Stimulated activated CD4-positive, alpha-beta T cell treated with anti-CD3 and anti-CD28 coated beads, Interleukin-1b, Interleukin-23, amount 100 ng/mL, for 4 hours (primary cell): ENCODE measurements at places on chromosomes 4 and X.

DNA sequence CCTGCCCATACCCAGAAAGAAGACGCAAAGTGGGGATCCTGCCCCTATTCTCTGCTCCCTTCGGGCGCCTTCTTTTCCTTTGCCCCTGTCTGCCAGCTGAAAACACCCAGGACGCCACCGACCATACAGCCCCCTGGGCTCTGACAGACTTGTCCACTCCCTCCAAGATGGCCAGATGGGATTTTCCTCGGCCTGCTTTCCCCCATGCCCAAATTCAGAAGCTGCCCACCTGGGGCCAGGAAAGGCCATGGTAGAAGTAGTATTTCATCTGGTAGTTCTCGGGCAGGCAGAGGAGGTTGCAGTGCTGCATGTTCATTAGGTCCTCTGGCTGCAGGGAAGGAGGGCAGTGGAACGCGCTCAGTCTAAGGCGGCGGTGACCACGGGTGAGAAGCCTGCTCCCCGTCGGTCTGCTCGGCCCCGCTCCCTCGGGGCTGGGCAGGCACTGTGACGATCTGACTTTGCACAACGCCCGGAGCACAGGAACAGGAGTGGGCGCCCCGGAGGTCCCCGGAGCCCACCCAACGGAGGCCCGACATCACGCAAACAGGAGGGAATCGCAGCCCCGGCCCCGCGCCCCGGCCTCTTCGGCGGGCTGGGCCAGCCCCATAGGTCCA lies 582 bp downstream of the NAA10 start:
- no peak for DNase-seq

DNA sequence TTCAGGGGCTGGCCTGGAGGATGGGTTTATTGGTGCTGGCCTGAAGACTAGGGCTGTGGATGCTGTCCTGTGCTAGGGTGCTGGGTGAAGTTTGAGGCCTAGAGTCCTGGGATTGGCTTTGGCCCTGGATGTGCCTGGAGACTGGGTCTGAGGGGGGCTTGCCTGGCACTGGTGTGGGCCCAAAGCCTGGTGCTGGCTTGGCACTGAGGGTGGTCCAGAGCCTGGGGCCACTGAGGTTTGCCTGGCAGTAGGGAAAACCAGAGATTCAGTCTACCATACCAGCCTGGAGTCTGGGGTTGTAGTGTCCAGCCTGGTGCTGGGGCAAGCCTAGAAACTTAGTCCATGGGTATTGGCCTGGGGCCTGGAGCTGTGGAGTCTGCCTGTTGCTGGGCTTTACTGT lies 16.6 kb downstream of the BMP15 start:
- no peak for DNase-seq

- DNase-seq, result no peak
These were observed 440.2 kb downstream of the PRR32 start for GRCh38 chrX:127259742-127260141.

DNA sequence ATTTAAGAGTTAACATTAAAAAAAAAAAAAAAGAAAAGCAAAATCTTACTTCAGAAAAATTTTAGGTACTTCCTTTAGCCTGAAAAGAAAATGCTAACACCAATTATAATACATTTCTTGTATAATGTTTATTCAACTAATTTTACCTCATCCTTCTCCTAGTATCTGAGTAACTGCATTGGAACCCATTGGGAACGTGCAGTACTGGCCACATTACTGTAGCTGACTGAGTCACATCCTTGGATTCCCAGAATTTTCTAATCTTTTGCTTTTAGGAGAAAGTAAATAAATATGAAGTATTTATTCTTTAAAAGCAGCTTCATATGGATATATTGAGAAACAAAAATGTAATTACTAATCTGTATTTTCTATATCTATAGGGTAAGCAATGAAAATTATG lies 82.6 kb upstream of the SLITRK2 start:
- DNase-seq, result no peak

DNA sequence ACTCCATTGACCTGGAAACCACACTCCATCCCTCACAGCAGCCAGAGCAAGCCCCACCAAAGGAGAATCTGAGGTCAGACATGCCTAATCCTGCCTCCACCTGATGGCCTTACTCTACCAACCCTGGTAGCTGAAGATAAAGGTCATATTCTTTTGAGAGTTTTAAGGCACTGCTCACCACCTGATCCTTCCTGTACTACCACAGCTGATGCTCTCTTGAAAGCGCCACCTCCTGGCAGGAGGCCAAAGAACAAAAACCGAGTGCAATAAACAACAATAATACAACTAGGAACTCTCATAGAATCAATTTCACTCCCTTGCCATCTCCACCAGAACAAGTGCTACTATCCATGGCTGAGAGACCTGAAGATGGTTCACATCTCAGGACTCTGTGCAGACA lies 301.6 kb downstream of the NAF1 start:
- DNase-seq, result no peak

DNA sequence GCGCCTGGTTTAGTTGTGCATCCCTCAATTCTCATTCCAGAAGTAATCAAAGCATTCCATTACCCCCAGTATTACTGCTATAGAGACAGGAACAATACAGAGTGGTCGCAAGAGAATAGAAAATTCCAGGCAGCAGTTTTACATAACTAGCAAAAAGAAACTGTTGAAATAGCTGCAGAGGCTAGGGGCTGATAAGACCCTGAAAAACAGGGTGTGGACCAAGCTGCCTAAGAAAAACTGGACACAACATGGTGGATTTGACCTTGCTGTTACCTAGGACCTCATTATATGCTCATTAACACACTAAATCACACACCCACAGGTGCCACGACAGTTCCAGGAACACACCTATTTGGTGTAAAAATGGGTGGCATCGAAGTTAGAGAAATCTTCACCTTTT lies 15.4 kb downstream of the EPGN start:
- no peak for DNase-seq

GRCh38 chrX:115949900-115950822 lies 220.4 kb upstream of the AGTR2 start:
- DNase-seq, result peak; percentile 5

DNA sequence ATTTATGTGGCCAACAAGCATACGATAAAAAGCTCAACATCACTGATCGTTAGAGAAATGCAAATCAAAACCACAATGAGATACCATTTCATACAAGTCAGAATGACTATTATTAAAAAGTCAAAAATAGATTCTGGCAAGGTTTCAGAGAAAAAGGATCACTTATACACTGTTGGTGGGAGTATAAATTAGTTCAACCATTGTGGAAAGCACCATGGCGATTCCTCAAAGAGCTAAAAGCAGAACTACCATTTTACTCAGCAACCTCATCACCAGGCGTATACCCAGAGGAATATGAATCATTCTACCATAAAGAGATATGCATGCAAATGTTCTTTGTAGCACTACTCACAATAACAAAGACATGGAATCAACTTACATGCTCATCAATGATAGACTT lies 478.7 kb upstream of the GALNTL6 start:
- DNase-seq, result no peak

GRCh38 chr4:3655963-3656362 lies 110.2 kb upstream of the ADRA2C start:
- no peak for DNase-seq

- no peak for DNase-seq
These were observed 46.4 kb downstream of the KDR start for GRCh38 chr4:55078987-55079386.

GRCh38 chrX:103343105-103343504 lies 13.1 kb downstream of the TCEAL7 start:
- peak; percentile 8 for DNase-seq

- DNase-seq, result no peak
These were observed 56.3 kb downstream of the PKD2 start for GRCh38 chr4:88063634-88064296.

GRCh38 chr4:102733084-102733483 lies 27.7 kb downstream of the MANBA start:
- no peak for DNase-seq

GRCh38 chrX:22686138-22686541 lies 313.6 kb upstream of the DDX53 start:
- no peak for DNase-seq

DNA sequence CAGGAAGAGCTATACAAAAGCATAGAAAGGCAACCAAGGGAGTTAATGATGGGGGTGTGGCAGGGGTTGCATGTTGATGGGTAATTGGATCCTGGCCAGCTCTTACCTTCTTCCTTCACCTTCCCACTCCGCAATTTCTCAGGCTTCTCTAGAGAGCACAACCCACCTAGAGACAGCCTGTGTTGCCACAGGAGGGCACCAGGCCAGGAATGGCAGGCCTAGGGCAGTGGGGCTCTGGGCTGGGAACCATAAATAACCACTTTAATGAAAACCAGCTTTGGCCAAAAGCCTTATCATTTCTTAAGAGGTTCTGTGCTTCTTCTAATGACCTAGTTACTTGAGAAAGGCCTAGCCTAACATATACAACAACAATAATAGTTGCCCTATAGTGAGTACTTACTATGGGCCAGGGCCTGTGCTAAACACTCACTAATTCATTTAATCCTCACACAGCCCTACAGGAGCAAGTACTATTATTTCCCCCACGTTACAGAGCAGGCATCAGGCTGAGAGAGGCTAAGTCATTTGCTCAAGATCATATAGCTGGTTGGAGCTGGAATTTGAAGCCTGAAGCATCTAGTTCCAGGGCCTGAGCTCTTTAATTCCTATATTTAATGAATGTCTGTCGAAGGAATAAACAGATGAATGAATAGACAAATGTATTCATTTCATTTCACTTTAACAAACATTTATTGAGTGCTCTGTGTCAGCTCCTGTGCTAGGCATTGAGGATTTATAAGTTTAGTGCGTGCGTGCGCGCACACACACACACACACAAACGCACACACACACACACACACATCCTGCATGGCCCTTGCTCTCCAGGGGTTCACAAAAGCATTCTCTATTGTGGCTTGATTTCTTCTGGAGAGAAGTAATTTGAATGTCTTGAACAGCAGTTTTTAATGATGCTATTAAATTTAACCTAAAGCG lies 66.8 kb downstream of the RTL9 start:
- DNase-seq, result no peak

- DNase-seq, result no peak
These were observed 15.9 kb downstream of the LINC00632 start for GRCh38 chrX:140725500-140725899.

- DNase-seq, result peak; percentile 23
These were observed 107.1 kb downstream of the NSUN7 start for GRCh38 chr4:40856840-40857362.

- no peak for DNase-seq
These were observed 27.2 kb downstream of the LRIT3 start for GRCh38 chr4:109875106-109875505.

GRCh38 chr4:145177511-145177905 lies 2.9 kb downstream of the OTUD4 start:
- DNase-seq, result no peak

GRCh38 chr4:75545526-75545925 lies 10.3 kb upstream of the ODAPH start:
- DNase-seq, result no peak

DNA sequence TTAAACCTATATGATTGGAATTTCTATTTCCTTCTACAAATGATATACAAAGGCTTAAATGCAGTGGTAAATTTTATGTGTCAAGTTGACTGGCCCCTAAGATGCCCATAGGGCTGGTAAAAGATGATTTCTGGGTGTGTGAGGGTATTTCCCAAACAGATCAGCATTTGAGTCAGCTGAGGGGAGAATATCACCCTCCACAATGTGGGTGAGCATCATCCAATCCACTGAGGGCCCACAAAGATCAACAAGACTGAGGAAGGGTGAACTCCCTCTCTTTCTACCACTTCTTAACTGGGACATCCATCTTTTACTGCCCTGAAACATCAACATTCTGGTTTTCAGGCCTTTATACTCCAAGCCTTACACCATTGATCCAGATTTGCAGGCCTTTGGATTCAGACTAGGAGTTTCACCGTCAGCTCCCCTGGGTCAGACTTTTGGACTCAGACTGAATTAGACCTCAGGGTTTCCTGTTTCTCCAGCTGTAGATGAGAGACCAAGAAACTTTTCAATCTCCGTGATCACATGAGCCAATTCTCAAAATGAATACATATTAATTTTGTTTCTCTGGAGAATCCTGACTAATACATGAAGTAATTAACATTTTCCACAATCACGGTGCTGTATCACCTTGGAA lies 1020.7 kb upstream of the SLIT2 start:
- no peak for DNase-seq

- DNase-seq, result no peak
These were observed at the start of gene FAM114A1 for GRCh38 chr4:38867478-38868058. Gene FAM114A1 (plus strand): TSS chr4:38867806. CDS start chr4:38878079, 10,273 bp downstream.

DNA sequence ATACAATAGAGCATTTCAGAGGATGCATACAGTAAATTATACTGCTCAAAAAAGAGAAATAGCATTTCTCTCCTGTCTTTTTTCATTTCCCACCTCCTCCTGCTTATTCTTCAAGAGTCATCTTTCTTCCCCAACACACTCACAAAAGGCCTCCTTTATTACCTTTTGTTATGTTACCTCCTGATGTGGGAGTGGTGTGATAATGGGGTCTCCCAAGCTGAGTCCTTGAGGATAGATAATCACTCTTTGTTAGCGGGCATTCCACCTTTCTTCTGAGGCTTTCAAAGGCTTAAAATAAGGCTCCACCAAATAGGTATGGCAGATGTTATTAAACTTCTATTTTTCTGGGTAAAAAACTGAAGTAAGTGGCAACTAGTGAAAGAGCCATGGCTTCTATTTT lies 159.8 kb downstream of the CPEB2 start:
- no peak for DNase-seq

- no peak for DNase-seq
These were observed 108.8 kb downstream of the TMA16 start for GRCh38 chr4:163603257-163603656.

DNA sequence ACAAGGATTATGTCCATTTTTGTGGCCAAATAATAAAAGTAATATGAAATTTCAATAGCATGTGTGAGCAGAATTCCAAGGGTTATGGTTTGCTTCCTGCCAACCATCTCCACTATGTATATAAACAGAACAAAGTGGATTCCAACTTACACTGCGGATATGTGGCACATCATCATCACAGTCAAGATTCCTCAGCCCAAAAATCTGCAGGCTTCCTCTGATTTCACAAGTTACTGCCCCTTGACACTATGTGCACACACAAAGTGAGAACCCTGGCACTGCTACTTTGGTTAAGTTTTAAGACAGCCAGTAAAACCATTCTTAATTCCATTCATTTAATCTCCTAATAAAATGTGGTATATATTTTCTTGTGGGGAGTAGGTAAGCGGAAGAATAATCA lies 76.4 kb downstream of the LEF1 start:
- no peak for DNase-seq

- no peak for DNase-seq
These were observed 144.3 kb upstream of the NDST3 start for GRCh38 chr4:117889978-117890377.

GRCh38 chr4:76251441-76252270 lies at the start of gene FAM47E:
Gene FAM47E (plus strand): TSS chr4:76251721. CDS start chr4:76251747, 26 bp downstream.
- DNase-seq, result peak; percentile 2

DNA sequence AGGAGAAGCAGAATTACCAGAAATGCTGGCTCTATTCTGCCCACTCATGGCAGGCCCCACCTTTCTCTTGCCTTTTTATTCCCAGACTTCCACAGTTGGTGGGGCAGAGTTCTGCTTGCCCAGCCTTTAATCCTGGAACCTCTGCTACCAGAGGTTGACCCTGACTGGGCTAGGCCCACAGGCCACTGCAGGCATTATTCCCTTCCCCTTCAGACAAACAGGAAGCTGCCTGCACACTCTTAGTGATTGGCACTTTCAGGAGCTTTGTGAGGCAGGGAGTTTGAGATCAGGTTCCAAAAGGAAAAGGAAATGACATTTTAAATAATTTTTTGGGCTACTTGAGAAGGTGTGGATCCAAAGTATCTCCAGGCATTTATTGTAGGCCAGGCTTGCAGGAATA lies 18.8 kb downstream of the MSN start:
- DNase-seq, result no peak

GRCh38 chrX:49282647-49283011 lies 13.0 kb downstream of the PPP1R3F start:
- no peak for DNase-seq
